ENCODE measurements at places on chromosomes 13 and 19. TPM values are rescaled to one million over a fixed set of nuclear protein-coding genes. Genes with fewer than 3 reads are reported as not detected.

The ADGRE2 gene
- total RNA-seq = not detected

The YJEFN3 gene
- total RNA-seq = 0.48 TPM

The NRTN gene
- not detected for total RNA-seq

The IGSF23 gene
- total RNA-seq = 0.65 TPM

The LAIR1 gene
- total RNA-seq = not detected

The FUT6 gene
- total RNA-seq = not detected

The MISP3 gene
- 0.33 TPM for total RNA-seq

The PIK3R2 gene
- 10.8 TPM for total RNA-seq

The GRIK5 gene
- under 0.01 TPM for total RNA-seq

The CRX gene
- not detected for total RNA-seq

The MEDAG gene
- 19.4 TPM for total RNA-seq

The TMEM221 gene
- total RNA-seq = not detected

The ZNF728 gene
- total RNA-seq = not detected

The FAM216B gene
- not detected for total RNA-seq

The GRIN3B gene
- total RNA-seq = 4.2 TPM

The COL4A1 gene
- total RNA-seq = 1,365 TPM

The RUBCNL gene
- not detected for total RNA-seq

The CCDC8 gene
- 0.29 TPM for total RNA-seq

The PGLYRP1 gene
- total RNA-seq = not detected

The ZSWIM9 gene
- 3.3 TPM for total RNA-seq

The UNC13A gene
- total RNA-seq = 0.19 TPM

The TYK2 gene
- 57.2 TPM for total RNA-seq
